ENCODE measurements at places on chromosomes 4 and X. TPM values are rescaled to one million over a fixed set of nuclear protein-coding genes. Genes with fewer than 3 reads are reported as not detected.

GRCh38 chr4:76998251-76998901, 48.8 kb downstream of the SEPTIN11 start:
- DNase-seq: no peak

GRCh38 chr4:52585379-52585778, 73.7 kb downstream of the USP46 start:
- DNase-seq: no peak

GRCh38 chr4:2791518-2792395, 1.1 kb upstream of the SH3BP2 start:
- DNase-seq: no peak

DNA sequence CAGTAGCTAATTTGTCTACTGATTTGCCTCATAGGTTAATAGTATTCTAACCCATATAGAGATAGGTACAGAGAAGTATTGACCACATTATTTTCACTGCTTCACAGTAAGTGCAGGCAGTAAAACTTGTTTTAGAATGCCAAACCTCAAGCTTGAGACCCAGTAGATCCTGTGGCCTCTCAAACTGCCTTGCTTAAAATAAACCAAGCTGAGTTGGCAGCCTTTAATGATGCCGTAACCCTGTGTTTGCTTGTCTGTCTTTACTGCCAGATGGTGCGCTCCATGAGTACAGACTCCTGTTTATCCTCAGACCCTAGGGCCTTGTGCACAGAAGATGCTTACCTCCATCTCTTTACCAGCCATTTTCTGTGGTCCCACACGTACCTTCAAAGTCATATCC, 50.8 kb downstream of the ANXA3 start:
- no peak for DNase-seq

ZMYM3 gene
- polyA plus RNA-seq: 28.9 TPM

GRCh38 chrX:25154168-25154567, 138.4 kb upstream of the ARX start:
- DNase-seq: no peak

- no peak for DNase-seq
Observed at GRCh38 chrX:12118134-12118533, 20.1 kb upstream of the FRMPD4 start.

EVC gene
- 11.5 TPM for polyA plus RNA-seq

Data from AG04450 (cell line).